GM23248 (cell line): ENCODE measurements at places on chromosomes 1 and 21. TPM values are rescaled to one million over a fixed set of nuclear protein-coding genes. Genes with fewer than 3 reads are reported as not detected.

The TPM3 gene
- 557 and 570 TPM in 2 replicates for polyA plus RNA-seq

The LMOD1 gene
- 6.1 and 6.3 TPM in 2 replicates for polyA plus RNA-seq

The TAS1R2 gene
- polyA plus RNA-seq = not detected in 2 replicates

The LACTBL1 gene
- not detected in 2 replicates for polyA plus RNA-seq

The LCE2B gene
- polyA plus RNA-seq = not detected in 2 replicates

The CYP4A11 gene
- polyA plus RNA-seq = not detected in 2 replicates

The RAB3GAP2 gene
- polyA plus RNA-seq = 14.5 and 15.8 TPM in 2 replicates

The PLPPR4 gene
- polyA plus RNA-seq = 0.61 and 0.79 TPM in 2 replicates

The KIFAP3 gene
- 23.1 and 27.2 TPM in 2 replicates for polyA plus RNA-seq

The AGTRAP gene
- 121 TPM in 2 replicates for polyA plus RNA-seq

DNA sequence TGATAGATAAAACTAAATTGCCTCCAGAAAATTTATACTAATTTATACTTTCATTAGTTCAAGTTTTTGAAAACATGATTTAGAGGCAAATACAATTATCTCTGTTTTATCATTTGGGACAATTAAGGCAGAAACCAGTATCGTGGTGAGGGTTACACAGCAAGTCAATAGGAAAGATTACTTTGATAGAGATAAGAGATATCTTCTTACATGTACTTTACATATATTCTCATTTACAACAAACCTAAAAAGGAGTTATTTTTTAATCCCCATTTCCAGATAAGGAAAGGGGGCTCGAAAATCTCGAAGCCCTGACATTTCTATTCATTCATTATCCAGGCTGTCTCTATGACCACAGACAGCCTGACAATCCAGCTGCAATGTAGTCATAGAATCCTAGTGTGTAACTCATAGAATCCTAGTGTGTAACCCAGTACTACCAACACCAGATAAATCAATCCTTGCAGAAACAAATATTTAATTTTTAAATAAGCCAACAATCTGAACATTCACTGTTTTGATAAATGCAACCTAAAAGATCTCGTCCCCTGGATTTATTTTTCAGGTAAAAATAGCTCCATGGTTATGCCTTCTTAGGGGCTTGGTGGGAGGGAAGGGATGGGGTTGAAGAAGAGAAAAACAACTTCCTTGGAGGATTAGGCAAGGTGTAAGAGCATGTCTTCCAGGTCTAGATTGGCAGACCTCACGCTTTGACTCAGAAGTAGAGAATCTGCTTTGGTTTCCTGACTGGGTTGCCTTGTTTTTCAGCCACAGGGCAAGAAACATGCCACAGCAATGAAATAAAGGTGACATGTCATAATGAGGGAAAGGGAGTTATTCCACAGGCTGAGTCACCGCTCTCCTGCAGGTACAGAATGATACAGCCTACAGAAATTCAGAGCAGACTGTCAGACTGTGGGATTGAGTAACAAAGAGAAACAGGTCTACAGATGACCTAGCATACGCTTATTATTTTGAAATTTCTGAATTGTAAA is 45.6 kb downstream of the IRF2BP2 start:
- no peaks in the 10 kb centered on the region for H3K27me3 ChIP-seq
- H3K4me1 ChIP-seq = peaks cover 27% of the 10 kb centered on the region
- H3K27ac ChIP-seq = peak overlapping the region; percentile 78
- H3K4me3 ChIP-seq = no peak overlapping the region
- H3K36me3 ChIP-seq = no peaks in the 10 kb centered on the region
- peak; percentile 89 for DNase-seq

GRCh38 chr1:91011726-91012125 is 10.1 kb downstream of the ZNF644 start:
- no peaks in the 10 kb centered on the region for H3K36me3 ChIP-seq
- H3K27me3 ChIP-seq = no peaks in the 10 kb centered on the region
- H3K4me1 ChIP-seq = peaks cover 26% of the 10 kb centered on the region; the same call in 1 of the 2 replicates
- H3K4me3 ChIP-seq = no peak overlapping the region
- DNase-seq = peak; percentile 66

DNA sequence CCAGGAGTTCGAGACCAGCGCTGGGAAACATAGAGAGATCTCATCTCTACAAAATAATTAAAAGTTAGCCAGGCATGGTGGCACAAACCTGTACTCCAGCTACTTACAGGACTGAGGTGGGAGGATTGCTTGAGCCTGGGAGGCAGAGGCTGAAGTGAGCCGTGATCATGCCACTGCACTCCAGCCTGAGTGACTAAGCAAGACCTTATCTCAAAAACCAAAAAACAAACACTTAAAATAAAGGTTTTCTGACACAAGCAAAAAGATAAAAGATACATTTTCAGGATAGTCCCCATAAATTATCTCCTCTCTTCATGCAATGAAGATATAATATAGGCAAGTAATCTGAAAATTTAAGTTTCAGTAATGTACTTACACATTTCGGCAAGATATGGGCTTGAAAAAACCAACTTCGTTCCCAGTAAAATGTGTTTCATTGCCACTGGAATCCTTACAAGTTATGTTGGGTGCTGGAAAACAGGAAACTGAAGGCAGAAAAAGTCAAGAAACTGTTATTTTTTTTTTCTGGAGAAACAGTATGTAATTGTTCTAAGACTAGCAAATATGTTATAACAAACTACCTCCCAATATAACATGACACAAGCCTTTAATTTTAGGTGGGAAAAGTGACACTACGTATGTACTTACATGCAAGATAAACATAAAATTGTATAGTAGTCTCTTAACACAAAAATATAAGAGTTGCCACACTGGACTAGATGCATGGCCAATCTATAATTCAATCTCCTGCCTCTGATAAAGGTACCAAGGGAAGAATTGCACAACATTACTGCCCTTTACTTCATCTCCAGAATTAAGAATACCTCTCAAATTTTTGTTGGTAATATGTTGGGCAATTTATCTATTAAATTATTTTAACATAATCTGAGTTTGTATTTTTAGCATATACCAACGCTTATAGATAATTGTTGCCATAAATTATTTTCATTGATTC is 15.7 kb downstream of the TM2D1 start:
- H3K27ac ChIP-seq = no peak overlapping the region
- DNase-seq = no peak
- H3K36me3 ChIP-seq = peaks cover 35% of the 10 kb centered on the region
- H3K27me3 ChIP-seq = no peaks in the 10 kb centered on the region

GRCh38 chr1:38839363-38839762 is 20.2 kb downstream of the RRAGC start:
- no peak overlapping the region for H3K4me3 ChIP-seq
- H3K27ac ChIP-seq = no peak overlapping the region
- H3K27me3 ChIP-seq = no peaks in the 10 kb centered on the region
- H3K4me1 ChIP-seq = no peaks in the 10 kb centered on the region

GRCh38 chr1:212062832-212063438 is 27.4 kb downstream of the DTL start:
- peak; percentile 78 for DNase-seq
- no peaks in the 10 kb centered on the region for H3K4me1 ChIP-seq
- H3K27me3 ChIP-seq = no peaks in the 10 kb centered on the region
- H3K36me3 ChIP-seq = no peaks in the 10 kb centered on the region
- H3K27ac ChIP-seq = no peak overlapping the region
- no peak overlapping the region for H3K4me3 ChIP-seq

GRCh38 chr1:41361495-41362356 is 492 bp downstream of the FOXO6 start:
- no peak overlapping the region for H3K27ac ChIP-seq
- peaks cover 33% of the 10 kb centered on the region for H3K27me3 ChIP-seq
- DNase-seq = peak; percentile 47
- H3K4me1 ChIP-seq = no peaks in the 10 kb centered on the region

DNA sequence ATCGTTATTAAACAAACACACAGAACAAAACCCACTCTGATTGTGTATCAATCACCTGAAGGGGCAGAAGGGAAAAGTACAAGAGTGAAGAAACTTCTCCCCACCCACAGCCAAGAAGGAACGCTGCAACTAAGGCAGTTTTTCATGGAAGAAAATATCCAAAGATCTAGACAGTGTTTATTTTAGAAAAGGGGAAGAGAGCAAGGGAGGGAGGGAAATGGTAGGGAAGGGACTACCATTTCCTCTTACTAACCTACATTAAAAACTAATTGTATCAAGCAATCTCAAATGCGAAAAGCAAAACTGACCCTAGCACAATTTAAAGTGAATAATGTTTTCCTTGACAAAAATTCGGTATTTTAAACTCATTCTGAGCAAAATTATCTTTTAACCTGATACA is 3.5 kb downstream of the NRIP1 start:
- peak overlapping the region; percentile 96 for H3K4me3 ChIP-seq
- DNase-seq = no peak
- no peaks in the 10 kb centered on the region for H3K27me3 ChIP-seq
- peak overlapping the region; percentile 83 for H3K27ac ChIP-seq
- H3K36me3 ChIP-seq = no peaks in the 10 kb centered on the region

DNA sequence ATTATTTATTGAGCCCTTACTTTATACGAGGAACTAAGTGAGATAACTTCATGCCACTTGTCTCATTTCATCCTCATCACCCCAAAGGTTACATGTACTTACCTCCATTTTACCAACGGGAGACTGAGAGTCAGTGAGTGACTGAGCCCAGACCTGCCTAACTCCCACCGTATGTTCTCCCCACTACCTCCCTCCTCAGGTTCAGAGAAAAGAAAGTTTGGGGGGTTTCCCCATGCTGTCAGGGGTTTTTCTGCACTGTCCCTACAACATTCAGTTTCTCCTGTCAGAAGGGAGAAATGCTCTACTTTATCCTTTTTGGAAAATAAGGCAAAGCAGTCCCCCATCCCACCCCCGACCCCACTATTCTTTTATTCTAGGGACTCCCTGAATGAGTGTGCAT is 32.9 kb downstream of the FAM78B start:
- no peaks in the 10 kb centered on the region for H3K27me3 ChIP-seq
- no peak for DNase-seq
- no peaks in the 10 kb centered on the region for H3K4me1 ChIP-seq
- no peaks in the 10 kb centered on the region for H3K36me3 ChIP-seq
- H3K27ac ChIP-seq = no peak overlapping the region
- no peak overlapping the region for H3K4me3 ChIP-seq

DNA sequence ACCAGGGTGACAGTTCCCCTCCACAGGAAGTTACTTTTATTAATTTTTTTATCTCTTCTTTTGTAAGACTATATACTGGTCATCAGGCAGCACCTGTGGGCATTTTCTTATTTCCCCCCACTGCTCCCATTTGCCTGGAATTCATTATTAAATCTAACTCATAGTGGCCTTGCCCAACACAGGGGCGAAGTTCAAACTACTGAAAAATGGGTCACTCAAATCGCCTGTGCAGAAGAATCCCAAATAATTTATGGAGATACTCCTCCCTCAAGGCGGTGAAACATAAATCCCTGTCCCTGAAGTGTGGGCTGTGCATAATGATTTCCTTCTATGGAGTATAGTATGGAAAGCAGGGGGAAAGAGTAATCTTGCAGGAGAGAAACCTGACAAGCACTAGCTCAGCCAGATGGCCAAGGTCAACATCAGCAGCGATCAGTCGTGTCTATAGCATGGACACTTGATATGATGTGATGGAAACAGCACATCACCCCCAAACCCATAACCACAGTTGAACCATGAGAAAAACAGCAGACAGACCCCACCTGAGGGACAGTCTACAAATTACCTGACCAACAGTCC is 7.9 kb downstream of the CAMK2N1 start:
- H3K36me3 ChIP-seq = no peaks in the 10 kb centered on the region
- H3K27me3 ChIP-seq = no peaks in the 10 kb centered on the region
- no peak overlapping the region for H3K4me3 ChIP-seq
- peaks cover 38% of the 10 kb centered on the region for H3K4me1 ChIP-seq
- no peak for DNase-seq

DNA sequence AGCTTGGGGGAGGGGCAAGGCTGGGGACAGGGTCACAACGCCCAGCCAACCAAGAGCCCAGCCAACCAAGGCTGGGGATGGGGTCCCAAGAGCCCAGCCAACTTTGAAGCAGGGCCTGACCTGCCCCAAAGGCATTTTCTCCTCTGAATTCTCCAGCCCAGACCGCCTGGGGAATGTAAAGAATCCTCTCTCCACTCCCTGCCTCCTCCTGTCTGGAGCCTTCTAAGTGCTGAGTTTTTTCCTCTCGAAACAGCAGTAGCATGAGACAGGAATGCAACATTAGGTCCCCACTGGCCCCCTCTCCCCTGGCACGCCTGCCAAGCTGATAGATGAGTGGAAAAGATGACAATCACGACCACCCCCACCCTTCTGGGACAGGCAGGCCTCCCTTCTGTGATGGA is 17.0 kb downstream of the C1orf198 start:
- DNase-seq = peak; percentile 27
- H3K4me3 ChIP-seq = no peak overlapping the region
- H3K4me1 ChIP-seq = peaks cover 41% of the 10 kb centered on the region
- no peak overlapping the region for H3K27ac ChIP-seq
- H3K27me3 ChIP-seq = no peaks in the 10 kb centered on the region
- peaks cover 41% of the 10 kb centered on the region for H3K36me3 ChIP-seq

- peaks cover 11% of the 10 kb centered on the region for H3K4me1 ChIP-seq
- DNase-seq = no peak
- H3K36me3 ChIP-seq = no peaks in the 10 kb centered on the region
- H3K4me3 ChIP-seq = no peak overlapping the region
These were observed 28.7 kb downstream of the SYNJ1 start for GRCh38 chr21:32698971-32699693.

DNA sequence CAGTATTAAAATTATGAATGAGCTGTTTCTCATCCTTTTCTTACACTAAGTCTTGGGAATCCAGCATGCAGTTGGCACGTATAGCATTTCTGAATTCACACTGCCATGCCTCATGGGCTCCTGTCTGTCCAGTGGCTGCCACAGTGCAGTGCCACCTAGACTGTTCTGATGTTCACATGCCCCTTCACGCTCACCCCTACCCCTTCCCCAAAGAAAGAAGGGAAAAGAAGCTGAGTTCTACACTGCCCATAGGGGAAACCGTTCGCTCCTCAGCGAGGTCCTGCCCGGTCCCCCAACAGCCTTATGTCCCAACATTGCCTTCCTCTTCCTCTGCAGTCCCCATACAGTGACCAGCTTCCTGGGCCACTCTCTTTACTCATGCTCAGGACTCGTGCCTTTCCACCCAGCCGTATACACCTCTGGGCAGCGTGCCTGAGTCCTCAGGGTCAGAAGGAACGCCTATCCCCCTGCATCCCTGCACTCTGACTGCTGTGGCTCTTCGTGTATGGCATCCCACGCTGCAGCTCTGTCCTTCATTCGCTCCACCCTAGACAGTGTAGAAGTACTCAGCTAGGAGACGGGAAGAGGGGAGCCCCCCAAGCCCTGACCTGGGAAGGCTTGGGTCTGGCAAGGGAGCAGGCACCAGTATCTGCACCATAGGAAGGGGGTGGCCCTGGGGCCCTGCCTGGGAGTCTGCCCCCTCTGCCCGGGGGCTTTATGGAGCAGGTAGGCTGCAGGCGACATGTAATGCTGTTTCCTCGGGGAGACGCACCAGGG is 24.1 kb upstream of the ARF1 start:
- no peaks in the 10 kb centered on the region for H3K4me1 ChIP-seq
- no peak overlapping the region for H3K27ac ChIP-seq
- H3K27me3 ChIP-seq = peaks cover 60% of the 10 kb centered on the region
- DNase-seq = no peak
- H3K36me3 ChIP-seq = no peaks in the 10 kb centered on the region

DNA sequence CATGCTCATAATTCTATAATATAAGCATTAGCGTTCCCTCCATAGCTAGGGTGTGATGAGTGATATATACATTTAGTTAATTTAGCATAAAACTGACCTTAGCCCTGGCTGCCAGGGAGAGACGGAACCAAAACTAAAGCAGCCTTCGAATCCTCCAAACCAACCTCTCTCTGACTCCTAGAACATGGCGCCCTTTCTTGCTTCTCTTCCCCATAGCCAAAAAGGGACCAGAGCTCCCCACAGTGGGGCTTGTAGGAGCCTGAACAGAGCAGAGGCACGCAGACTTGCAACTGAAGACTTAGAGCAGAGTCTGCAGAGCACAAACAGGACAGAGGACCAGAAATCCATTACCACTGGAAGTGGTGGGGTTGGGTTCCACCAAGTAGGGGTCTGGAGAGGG is 17.7 kb downstream of the IRF2BP2 start:
- no peaks in the 10 kb centered on the region for H3K27me3 ChIP-seq
- H3K27ac ChIP-seq = no peak overlapping the region
- DNase-seq = no peak
- H3K36me3 ChIP-seq = no peaks in the 10 kb centered on the region
